ENCODE measurements at places on chromosomes 16 and 17. TPM values are rescaled to one million over a fixed set of nuclear protein-coding genes. Genes with fewer than 3 reads are reported as not detected.

GRCh38 chr16:88552815-88553214 is 17.4 kb upstream of the ZC3H18 start:
- DNase-seq: no peak

The CSH1 gene
- 0.54 TPM for polyA plus RNA-seq

DNA sequence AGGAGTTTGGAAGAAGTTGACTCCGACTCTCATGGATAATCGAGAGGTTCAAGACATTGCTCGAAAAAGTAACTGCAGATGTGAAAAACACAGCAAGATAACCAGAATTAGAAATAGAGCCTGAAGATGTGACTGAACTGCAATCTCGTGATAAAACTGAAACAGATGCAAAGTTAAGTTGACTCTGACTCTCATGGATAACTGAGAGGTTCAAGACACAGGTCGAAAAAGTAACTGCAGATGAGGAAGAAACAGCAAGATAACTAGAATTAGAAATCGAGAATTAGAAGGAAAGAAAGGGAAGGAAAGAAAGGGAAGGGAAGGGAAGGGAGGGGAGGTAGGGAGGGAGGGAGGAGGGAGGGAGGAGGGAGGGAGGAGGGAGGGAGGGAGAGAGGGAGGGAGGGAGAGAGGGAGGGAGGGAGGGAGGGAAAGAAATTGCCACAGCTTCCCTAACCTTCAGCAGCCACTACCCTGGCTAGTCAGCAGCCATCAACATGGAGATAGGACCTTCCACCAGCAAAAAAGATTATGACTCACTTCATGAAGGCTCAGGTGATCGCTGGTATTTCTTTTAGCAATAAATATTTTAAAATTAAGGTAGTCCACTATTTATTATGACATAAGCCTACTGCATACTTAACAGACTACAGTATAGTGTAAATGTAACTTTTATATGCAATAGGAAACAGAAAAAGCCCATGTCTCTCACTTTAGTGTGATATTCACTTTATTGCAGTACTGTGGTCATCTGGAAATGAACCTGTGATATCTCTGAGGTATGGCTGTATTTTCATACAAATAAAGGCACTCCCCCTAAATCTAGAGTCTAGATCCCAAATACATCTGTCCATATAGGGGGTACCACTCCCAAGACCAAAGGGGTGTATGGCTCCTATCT is 68.3 kb downstream of the KANSL1 start:
- DNase-seq: no peak

- DNase-seq: no peak
Measured at GRCh38 chr17:3762922-3763776, 37.8 kb downstream of the ITGAE start.

DNA sequence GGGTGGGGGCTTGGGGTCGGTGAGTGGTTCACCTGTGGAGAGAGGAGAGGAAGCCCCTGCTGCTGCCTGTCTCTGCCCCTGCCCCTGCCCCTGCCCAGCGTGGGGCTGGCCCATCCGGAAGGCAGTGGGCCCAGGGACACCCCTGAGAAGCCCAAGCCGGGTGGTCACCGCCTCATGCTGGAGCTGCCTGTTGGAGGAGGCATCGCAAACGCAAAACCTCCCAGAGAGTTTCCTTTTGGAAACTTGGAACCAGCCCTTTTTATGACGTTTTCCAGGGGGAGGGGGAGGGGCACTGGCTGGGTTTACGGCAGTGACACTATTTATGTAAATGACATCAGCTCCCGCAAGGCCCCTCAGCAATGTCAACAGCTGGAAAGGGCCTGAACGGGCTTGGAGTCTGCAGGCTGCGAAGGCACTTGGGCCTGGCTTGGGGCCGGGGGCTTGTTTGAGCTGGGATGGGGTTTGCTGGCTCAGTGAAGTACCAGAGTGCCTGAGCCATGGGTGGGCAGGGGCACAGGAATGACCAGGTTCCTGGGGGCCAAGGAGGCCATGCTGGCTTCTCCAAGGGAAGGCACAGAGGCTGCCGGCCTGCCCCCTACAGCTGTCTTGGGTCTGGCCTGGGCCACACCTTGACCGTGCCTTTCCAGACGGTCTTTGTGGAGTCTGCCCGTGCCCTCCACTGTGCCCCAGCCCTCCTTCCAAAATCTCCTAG is 219.5 kb downstream of the NTN1 start:
- DNase-seq: peak; percentile 85

DNA sequence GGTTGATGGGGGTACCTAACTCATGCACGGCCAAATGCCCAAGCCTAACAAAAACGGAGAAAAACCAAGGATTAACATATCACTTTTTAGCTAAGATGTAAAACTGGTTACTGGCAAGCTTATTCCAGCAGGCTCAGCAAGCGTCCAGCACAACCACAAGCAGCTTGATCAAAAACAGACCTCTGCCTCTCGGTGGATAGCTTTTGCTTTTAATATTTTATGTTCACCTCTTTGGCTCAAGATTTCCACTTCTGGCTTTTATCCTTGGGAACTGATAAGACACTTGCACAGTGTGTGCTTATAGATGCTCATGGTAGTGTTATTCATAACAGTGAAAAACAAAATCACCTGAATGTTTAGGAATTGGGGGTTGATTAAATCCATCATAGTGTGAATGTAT is 206.9 kb upstream of the CACNG5 start:
- DNase-seq: no peak

The PTGES3L gene
- 5.2 TPM for polyA plus RNA-seq

The IL21R gene
- polyA plus RNA-seq: 4.1 TPM

The FNDC8 gene
- 0.22 TPM for polyA plus RNA-seq

DNA sequence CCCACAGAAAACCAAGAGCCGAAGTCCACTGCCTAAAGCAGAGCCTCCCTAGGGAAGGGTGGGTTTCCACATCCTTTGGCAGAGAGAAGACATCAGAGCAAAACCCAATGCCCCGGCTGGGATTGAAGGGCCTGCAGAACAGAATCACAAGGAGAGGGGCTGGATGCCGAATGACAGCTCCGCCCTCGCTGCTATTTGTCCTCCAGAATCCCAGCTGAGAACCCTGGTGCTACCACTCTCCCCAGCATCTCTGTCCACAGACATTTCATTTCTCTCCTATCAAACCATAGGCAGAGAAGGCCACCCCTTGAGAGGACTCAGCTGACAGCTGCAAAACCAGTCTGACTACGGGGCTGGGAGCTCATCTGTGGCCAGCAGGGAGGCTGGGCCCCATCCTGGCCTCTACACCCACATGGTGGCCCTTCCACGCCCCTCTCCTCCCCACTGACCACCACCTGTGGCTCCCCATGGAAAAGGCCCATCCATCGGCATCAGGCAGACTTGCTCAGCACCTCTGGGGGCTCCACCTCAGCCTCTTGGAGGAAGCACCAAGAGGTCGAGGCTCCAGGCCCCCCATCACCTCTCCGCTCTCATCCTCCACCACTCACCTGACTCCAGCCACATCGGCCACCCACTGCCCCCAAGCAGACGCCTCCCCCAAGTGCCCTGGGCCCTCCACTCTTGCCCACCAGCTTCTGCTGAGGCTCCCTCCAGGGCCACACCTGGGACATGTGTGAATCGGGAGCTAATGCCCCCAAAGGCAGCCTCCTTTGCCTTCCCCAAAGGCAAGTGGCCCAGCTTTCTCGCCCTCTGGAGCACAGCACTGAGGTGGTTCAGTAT is 288.5 kb downstream of the C16orf95 start:
- no peak for DNase-seq

DNA sequence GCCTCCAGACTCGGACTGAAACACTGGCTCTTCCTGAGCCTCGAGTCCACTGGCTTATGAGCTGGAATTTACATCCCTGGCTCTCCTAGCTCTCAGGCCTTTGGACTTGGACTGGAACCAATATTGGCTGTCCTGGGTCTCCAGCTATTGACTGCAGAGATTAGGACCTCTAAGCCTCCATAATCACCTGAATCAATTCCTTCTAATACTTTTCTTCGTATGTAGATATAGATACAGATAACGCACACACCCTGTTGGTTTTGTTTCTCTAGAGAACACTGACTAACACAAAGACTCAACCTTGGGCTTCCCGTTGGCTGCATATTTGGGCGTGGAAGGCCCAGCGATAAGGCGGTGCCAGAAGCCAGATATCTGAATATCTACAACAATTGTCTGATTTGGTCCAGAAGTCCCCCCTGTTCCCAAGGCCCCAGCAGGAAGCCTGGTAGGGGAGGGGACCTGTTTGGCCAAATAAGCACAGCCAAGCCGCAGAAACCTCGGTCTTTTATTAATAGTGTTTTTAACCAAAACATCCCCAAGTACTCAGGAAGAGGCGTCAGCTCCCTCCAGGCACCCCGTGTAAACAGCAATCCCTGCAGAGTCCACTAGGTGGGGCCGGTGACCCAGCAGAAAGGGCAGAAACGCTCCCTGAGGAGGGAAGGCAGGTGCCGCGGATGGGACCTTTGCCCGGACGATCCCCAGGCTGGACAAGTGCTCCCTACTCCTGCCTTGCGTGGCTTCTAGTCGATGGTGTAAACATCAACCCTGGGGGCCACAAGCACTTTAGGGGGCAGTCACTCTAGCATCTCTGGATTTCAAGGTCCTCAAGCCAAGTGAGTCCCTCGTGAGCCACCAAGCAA is 57.0 kb downstream of the ABR start:
- peak; percentile 49 for DNase-seq

- no peak for DNase-seq
Measured at GRCh38 chr16:80208015-80208414, 332.8 kb upstream of the DYNLRB2 start.

DNA sequence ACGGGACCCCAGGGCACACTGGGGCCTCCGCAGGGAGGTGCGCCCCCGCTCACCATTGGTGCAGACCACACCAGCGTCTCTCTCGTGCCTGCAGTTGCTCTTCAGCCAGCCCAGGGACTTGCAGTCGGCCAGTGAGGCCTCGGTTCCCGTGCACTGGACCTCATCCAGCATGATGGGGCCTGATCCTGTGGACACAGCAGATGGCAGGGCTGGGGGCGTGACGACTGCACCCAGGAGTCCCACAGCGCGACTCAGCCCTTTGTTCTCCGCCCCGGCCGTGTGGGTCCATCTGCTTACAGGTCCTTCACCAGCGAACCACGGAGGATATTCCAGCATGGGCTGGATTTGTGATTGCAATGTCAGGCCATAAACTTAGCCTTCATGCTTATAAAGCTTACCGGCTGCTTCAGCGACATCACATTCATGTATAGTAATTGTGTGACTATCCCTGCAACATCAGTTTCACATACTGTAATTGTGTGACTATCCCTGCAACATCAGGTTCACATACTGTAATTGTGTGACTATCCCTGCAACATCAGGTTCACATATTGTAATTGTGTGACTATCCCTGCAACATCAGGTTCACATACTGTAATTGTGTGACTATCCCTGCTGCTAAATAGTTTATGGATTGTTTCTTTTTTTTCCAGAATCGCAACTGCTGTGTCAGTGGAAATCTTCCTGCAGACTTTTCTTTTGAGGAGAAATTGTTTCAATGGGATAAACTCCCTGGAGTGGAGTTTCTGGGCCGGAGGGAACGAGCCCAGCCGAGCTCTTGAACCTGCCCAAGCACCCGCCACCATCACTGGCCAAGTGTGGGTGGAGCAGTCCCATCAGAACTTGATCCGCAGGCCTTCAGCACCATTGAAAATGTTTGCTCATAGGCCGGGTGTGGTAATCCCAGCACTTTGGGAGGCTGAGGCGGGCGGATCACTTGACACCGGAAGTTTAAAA is 4.8 kb downstream of the LGALS3BP start:
- DNase-seq: peak; percentile 61

DNA sequence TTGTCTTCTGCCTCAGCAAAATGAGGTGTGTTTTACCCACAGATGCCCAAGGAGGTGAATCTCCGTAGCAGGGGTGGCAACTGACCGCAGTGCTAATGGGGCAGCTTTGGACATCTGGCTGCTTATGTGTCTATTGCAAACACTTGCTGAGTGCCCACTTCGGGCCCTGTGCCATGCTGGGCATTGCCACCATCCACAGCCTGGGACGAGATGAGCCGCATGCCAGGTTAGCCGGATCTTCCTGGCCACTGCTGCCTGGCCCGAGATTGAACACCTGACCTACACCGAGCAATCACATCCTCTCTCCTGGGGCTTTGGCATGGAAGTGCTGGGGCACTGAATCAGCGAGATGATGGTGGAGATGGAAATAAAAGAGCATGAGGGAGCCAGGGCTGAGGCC is 238.7 kb downstream of the GSG1L start:
- no peak for DNase-seq

The RCVRN gene
- polyA plus RNA-seq: 0.78 TPM

The CYLD gene
- 33.4 TPM for polyA plus RNA-seq

The NAGLU gene
- polyA plus RNA-seq: 14.4 TPM

DNA sequence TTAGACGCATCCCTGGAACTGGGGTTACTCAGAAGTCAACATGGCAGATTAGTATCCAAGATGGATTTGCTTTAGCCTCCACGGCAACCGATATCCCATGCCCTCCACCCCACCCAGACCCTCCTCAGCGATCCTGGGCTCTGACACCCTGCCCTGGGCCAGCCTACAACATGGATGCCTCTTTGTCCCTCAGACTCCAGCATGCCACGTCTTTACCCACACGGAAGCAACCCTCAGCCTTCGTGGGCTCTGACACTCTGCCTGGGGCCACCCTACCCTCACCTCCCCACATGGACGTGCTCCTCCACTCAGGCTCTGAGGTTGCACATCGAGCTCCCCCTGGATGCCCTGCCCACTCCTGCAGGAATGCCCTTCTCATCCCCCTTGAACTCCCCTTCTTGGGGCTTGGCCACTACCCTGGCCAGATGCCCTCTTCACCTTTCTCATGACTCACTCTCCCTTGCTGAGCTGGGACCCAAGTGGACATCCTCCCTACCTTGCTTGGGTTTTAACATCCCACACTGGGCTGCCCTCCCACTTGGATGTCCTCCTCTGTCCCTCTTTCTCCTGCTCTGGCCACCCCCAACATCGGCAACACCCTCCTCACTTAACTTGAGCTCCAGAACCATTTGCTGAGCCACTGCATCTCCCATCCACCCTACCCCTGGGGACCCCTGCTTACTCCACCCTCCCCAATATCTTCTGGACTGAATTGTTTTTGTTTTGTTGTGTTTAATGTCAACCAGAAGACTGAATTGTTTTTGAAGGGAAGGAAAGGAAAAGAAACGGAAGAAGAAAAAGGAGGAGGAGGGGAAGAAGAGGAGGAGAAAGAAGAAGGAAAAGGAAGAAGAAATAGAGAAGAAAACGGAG is 18.3 kb upstream of the TMEM92 start:
- no peak for DNase-seq

- no peak for DNase-seq
Measured at GRCh38 chr17:28646039-28646754, 1.2 kb upstream of the BLTP2 start.

- DNase-seq: no peak
Measured at GRCh38 chr17:79095345-79096055, 20.9 kb downstream of the ENGASE start.
